CD8-positive, alpha-beta memory T cell (primary cell): ENCODE measurements at places on chromosomes 5 and 9. TPM values are rescaled to one million over a fixed set of nuclear protein-coding genes. Genes with fewer than 3 reads are reported as not detected.
A peak's percentile ranks its signal among the peaks of the same experiment; 100 is the strongest.

GRCh38 chr9:7210854-7211637 lies 453.3 kb downstream of the KDM4C start:
- DNase-seq: no peak

GRCh38 chr5:154467655-154468354 lies 10.2 kb downstream of the HAND1 start:
- peak; percentile 68 for DNase-seq

CYLC2 gene
- not detected for total RNA-seq

ZDHHC11 gene
- 4.5 TPM for total RNA-seq

RFESD gene
- 5.4 TPM for total RNA-seq

GLRA1 gene
- not detected for total RNA-seq

GPR151 gene
- not detected for total RNA-seq
